ENCODE measurements at places on chromosomes 3 and 15.
A peak's percentile ranks its signal among the peaks of the same experiment; 100 is the strongest.

GRCh38 chr3:105765308-105765639 is 103.5 kb downstream of the CBLB start:
- no peak for DNase-seq

DNA sequence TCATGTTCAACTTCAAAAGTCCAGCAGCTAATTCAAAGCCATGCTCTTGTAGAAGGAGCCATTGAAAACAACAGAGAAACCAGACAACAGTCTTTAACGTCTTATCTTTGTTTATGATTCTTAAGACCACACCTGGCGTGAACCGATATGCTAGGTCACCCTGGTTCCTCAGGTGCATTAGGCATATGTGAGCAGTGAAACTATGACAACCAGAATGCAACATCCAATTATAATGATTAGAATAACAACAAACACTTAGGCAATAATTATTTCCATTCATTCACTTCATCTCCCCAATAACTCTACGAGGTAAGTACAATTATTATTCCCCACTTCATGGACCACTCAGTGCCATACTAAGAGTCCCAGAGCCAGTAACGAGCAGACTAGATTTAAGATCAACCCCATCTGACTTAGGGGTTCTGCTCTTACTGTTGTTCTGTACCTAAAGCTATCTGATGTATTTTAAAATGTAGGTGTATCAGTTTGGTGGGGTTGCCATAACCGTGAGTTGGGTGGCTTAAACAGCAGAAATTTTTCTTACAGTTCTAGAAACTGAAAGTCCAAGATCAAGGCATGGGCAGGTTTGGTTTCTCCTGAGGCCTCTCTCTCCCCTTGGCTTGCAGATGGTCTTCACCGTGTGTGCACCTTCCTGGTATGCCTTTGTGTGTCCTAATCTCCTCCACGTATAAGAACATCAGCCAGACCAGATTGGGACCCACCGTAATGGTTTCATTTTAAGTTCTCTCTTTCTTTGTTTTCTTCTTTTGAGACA is 997.8 kb upstream of the CFAP20DC start:
- DNase-seq: no peak

GRCh38 chr3:136949708-136950107 is 8.1 kb upstream of the IL20RB start:
- no peak for DNase-seq

DNA sequence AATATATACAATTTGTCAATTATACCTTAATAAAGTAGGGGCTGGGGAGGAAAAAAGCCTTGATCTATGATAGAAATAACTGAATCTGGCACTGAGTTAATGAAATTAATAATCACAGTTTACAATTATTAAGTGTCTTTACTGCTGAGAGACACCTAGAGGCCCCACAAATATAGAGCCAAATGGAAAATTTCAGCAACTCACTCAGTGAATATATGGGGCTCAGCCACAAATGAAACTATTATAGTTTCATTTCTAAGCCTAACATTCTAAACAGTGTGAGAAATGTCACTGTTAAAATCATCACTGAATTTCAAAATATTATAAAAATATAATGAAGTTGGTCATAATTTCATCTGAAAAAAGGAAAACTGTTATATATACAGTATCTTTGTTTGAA is 40.3 kb downstream of the GNB4 start:
- DNase-seq: no peak

DNA sequence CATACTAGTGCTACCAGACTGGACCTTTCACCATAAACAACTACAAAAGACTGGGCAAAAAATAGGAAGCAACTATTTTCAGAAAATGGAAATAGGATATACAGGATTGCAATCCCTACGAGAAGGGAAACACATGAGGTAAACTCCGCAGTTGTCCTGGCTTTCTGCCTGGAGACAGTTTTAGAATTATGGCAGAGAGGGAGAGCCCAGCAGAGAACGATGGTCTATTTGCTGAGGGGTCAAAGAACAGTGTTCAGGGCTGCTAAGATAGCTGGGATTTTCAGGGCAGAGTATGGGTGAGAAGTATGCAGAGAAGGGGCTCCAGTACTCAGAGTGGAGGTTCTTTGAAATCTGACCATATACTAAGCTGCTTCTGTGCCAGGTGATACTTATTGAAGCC is 163.4 kb downstream of the CHDH start:
- no peak for DNase-seq

DNA sequence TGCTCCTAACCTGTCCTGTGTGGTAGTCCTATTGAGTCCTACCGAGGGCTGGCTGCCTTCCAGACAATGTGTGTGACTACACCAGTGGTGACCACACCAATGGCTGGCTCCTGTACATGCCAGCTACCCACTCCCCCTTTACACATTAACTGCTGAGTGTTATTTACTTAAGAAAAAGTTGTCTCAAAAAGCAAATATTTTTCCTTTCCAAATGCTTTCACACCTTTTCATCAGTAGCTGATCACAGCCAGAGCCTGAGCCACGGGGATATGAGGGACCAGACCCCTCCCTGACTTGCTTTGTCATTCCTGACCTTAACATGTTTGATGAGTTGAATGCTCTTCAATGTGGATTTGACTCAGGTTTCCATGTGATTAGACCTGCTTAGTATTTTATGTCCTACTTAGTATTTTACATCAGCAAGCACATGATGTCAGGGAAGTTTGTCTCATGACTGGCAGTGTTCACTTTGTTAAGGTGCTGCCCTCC is 29.6 kb upstream of the GREM1 start:
- no peak for DNase-seq

- DNase-seq: no peak
These were observed 181.0 kb downstream of the UACA start for GRCh38 chr15:70582143-70582945.

- no peak for DNase-seq
These were observed 100.5 kb downstream of the ATP8B4 start for GRCh38 chr15:50018491-50018890.

- no peak for DNase-seq
These were observed 275.2 kb downstream of the EPHA6 start for GRCh38 chr3:97089621-97090020.

GRCh38 chr15:39657668-39658067 is 76.8 kb downstream of the THBS1 start:
- peak; percentile 15 for DNase-seq

DNA sequence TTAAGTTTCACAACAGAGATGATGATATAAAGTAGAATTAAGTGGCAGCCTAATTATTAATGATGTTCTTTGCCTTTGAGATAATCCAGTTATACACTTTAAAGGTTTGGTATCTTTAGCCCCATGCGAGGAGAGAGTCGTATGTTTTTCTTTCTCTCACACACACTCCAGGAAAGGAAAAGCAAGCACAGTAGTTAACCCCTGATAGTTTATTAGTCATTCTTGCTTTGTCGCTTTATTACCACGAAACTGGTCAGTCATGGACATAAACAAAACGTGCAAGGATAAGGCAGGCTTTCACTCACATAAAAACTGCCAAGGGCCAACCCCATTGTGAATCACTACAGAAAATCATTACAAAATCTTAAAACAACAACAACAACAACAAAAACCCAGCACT is 866.9 kb downstream of the FHIT start:
- DNase-seq: peak; percentile 2

DNA sequence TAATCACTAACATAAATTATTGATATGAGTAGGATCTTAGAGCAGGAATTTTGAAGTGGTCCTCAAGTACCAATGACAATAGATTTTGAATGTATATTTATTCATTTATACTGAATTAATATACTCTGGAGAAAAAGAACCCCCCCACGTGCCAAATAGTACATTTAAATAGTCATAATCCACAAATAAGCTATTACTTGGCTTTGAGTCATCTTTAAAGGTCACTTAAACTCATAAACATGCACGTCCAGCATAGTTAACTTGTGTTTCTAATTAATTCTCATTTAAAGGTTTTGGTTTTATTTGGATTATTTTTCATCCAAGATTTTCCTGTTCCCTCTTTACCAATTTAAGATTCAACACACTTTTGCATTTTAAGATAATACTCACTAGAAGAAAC is 35.1 kb downstream of the FGF7 start:
- no peak for DNase-seq

- no peak for DNase-seq
These were observed 279.0 kb upstream of the EPHA3 start for GRCh38 chr3:88828466-88828865.

GRCh38 chr3:186115239-186115996 is 6.5 kb upstream of the ETV5 start:
- no peak for DNase-seq

Measured in foreskin melanocyte (primary cell).